ENCODE measurements at places on chromosomes 6 and 20.

DNA sequence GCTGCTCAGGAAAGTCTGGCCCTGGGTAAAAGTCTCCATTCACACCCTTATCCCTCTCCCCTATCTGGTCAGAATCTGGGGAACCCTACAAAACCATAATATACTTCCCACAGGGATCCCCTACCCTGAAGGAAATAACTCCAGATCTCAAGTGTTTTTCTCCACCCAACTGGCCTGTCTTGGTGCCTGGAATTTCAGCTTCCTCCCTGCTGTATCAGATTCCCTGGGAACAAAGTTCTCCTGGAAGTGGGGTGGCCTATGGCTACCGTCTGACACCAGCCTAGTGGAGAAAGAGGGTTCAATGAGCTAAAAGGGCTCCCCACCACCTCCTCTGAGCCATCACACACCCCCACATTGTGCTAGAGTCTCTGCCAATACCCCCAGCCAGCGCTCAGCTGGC lies 15.0 kb downstream of the HSPA12B start:
- no peak for DNase-seq

- no peak for DNase-seq
Observed at GRCh38 chr20:62554214-62554897, 78.6 kb upstream of the GATA5 start.

- no peak for DNase-seq
Observed at GRCh38 chr6:128117916-128118315, 217.1 kb upstream of the THEMIS start.

DNA sequence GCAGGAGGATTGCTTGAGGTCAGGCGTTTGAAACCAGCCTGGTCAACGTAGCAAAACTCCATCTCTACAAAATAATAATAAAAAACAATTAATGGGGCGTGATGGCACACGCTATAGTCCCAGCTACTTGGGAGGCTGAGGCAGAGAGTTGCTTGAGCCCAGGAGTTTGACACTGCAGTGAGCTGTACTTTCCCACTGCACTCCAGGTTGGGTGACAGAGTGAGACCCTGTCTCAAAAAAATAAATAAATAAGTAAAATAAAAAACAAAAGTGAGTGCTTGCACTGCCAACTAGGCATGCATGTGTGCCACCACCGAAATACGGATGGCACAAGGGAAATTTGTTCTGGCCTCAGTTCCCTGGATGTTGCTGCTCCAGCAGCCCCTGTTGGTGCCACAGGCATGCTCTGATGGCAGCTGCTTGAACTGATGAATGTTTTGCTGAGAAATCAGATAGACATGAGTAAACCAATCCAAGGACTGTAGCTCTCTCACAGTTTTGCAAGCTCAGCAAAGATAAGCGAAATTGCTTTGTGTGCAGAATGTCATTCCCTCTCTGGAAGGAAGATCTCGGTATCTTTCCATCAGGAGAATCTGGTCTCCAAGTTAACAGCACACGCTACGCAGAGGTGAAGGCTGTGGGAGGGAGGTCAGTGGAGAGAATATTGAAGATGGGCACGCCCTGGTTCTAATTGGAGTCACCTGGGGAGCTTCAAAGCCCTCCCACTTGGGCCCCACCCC lies 188.0 kb upstream of the SLC24A3 start:
- no peak for DNase-seq

DNA sequence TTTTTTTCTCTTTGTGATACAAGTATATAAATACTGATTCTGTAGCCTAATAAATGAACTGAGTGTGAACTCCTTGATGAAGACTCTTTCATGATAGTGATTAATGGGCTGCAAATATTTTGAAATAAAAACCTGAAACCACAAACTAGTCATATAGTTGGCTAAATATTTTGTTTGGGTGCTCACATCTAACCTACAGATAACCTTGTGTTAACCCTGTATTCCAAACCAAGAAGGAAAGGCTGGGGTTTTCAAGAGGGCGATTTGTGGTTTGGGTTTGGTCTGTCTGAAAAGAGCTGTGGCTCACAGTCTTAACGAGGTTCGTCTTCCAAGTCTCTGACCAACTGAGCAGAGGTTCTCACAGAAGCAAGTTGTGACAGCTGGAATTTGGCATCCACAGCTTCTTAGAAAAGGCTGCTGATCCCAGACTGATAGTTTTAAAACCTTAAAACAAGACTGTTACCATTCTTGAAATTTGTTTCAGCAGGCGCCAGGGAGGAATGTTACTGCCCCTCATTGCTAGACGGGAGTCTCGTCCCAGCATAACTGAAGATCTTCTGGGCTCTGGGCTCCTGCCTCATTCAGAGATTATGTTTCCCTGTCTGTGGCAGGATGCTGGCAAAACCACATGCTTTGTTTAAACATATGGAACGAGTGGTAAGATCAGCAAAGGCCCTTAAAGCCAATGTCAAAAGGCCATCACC lies 736.4 kb upstream of the MARCKS start:
- no peak for DNase-seq

DNA sequence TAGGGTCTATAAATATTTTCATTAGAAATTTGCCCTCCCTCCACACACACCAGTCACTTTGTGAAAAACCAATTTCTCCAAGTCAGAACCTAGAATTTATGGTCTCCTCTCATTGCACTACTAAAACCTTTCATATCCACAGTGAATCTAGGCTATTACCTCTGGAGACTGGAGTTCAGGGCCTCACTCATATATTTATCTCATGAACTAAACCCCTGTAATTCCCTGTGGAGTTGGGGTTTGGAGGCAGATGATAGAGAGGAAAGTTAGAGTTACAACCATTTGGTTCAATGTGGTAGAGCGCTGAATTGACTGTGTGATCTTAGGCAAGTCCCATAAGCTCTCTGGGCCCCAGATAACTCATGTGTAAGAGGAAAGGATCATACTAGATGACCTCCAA lies 18.2 kb upstream of the CEP85L start:
- DNase-seq = no peak

DNA sequence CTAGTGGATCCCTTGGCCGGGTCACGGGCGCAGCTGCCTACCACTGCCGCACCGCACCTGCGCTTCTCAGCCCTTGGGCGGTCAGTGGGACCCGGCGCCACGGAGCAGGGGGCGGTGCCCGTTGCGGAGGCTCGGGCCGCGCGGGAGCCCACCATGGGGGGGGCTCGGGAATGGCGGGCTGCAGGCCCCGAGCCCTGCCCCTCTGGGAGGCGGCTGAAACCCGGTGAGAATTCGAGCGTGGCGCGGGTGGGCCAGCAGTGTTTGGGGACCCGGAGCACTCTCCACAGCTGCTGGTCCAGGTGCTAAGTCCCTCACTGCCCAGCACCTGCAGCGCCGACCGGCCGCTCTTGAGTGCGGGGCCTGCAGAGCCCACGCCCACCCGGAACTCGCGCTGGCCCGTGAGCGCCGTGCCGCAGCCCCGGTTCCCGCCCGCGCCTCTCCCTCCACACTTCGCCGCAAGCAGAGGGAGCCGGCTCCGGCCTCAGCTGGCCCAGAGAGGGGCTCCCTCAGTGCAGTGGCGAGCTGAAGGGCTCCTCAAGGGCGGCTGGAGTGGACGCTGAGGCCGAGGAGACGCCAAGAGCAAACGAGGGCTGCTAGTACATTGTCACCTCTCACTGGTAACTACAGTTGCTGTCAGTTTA lies 120.5 kb upstream of the TMEM170B start:
- DNase-seq = no peak

- no peak for DNase-seq
Observed at GRCh38 chr20:51460569-51461265, 81.8 kb downstream of the NFATC2 start.

- DNase-seq = no peak
Observed at GRCh38 chr6:100613656-100614055, 148.9 kb upstream of the SIM1 start.

DNA sequence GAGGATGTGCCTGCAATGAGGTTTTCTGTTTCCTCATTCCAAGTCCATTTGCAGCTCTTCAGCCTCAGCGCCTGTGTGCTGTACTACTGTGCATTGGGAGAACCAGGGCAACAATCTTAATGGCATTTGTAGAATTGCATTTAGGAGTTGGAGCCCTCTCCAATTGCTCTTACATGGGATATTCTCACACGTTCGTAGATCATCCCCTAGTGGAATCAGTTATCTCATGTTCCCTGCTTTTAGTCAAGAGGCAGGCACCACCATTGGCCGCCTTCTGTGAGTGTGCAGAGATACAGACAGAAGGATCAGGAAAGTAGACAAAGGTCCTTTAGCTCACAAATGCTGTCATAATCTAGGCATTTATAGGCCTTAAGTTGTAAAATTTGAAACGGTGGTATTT lies 84.2 kb upstream of the RGS17 start:
- DNase-seq = no peak

DNA sequence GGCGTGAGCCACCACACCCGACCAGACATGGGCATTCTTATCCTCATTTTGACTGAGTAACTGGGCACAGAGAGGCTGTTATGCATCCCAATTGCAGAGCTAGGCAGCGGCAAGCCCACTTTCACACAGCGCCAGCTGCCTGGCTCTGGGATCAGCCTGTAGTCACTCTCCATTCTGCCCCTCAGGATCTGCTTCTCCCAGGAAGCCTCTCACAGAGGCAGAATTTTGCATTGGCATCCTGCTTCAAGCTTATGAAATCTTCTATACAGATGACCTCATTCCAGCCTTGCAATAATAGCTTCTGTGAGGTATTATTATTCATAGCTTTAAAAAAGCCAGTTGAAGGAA lies 37.0 kb upstream of the IER3 start:
- DNase-seq = no peak

- DNase-seq = no peak
Observed at GRCh38 chr6:45900808-45901752, 114.6 kb downstream of the CLIC5 start.

- DNase-seq = no peak
Observed at GRCh38 chr6:16544006-16544405, 217.3 kb downstream of the ATXN1 start.

DNA sequence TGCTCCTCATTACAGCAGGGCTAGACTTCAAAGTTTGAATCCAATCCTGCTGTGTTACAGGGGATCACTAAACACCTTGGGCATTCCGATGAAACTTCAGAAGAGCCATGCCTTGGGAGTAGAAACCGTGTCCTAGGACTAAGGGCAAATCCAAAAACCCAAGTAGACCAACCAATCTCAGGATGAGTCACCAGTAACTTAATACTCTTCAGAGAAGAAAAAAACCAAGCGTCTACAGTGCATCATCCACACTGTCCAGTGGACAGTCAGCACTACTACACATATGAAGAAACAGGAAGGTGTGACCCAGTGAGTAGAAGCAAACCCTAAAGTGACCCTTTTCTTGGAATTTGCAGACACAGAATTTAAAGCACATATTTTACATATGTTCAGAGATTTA lies 39.5 kb upstream of the VAPB start:
- no peak for DNase-seq

DNA sequence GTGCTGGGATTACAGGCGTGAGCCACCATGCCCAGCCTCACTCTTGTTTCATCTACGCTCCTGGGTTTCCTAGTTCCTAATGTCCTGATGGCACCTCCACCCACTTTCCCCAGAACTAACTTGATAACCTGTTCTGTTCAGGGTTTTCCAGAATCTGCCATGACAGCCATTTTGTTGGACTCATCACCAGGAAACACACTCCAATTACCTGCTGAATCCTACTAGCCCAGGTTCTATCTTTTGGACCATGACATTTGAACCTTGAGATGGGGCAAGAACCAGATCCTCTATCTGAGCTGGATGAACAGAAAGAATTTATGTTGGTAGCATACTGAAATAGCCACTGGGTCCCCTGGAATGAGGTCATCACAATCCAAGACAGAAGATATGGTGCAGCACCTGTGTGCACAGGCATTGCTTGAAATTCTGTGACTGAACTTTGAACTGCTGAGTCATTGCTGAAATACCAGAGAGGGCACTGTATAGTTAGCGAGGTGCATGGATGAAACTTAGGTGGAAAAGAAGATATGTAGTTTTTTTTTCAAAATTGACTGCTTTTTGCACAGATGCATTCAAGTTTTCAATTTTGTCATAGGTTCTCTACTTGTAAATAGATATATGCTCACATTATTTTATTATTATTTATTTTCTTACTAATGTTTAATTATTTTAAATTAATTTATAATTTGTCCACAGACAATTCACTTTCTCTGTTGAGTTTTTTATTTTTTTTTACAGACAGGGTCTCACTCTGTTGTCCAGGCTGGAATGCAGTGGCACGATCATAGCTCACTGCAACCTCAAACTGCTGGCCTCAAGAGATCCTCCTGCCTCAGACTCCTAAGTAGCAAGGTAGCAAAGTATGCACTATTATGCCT lies 42.8 kb upstream of the TASP1 start:
- DNase-seq = no peak

DNA sequence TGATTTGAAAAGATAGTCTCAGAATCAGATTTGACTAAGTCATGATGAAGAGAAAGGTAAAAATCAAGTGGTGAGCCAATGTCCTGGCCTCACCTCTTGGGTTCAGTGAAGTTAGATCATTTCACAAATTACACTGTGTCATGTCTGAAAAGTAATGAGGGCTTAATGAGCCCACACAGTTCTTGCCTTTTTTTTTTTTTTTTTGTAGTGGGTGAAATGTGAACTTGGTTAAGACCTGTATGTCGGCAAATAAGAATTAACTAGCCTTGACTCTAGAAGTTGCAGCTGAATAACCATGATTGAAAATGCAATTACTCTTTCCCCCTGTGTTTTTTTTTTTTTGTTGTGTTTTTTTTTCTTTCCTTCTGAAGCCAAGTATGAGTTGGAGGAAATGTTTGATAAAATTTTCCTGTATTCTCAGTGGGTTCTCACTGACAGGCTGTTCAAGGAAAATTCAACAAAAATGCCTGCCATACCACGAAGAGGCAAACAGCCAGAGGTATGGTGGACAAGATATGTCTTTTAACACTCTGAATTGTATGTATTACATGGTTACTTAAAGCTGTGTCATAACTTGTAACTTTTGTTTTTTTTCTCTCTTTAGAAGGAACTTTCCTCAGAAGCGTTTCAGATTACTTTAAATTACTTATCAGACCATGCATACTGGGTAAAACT lies 135.2 kb upstream of the MLIP start:
- no peak for DNase-seq

GRCh38 chr6:150624191-150624590 lies 24.5 kb downstream of the PLEKHG1 start:
- no peak for DNase-seq

GRCh38 chr20:58650181-58650775 lies 805 bp upstream of the STX16 start:
- DNase-seq = no peak

DNA sequence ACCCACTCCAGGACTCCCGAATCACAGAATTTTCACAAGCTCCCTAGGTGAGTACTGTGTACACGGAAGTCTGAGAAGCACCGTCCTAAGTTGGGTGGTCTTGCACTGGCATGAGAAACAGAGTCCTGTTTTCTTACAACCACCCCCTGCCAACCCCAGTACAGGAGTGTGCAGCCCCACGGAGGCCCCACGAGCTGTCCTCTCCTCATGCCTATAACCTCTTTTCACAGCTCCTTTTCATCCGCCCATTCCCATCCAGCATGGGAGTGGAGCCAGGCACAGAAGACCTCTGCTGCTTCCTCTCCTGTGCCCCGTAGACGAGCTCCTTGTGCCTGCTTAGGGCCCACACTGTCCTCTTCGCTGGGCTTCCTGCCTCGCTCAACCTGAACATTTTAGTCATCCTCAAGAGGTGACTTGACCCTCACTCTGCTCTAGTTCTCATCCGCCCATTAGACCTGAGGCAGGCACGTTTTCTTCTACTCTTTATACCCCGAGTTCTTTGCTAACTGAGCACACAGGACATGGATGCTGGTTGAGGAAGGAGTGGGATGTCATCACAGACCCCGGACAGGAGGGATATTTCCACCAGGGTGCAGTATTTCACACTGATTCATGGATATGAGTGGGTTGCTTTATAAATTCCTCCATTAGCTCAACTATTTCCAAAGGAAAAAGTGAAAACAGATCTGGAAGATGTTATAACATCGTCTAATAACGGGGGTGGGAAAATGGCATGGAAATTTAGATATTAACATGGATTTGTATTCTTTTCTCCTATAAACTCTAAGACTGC lies 160.5 kb downstream of the TTLL2 start:
- no peak for DNase-seq

Data from NCI-H1436 treated with DMSO at 0.1 percent for 48 hours (cell line).